Brain microvascular endothelial cell (primary cell): ENCODE measurements at places on chromosomes 5 and 9.
A peak's percentile ranks its signal among the peaks of the same experiment; 100 is the strongest.

GRCh38 chr5:140015706-140016105 is 27.4 kb downstream of the NRG2 start:
- DNase-seq = no peak

DNA sequence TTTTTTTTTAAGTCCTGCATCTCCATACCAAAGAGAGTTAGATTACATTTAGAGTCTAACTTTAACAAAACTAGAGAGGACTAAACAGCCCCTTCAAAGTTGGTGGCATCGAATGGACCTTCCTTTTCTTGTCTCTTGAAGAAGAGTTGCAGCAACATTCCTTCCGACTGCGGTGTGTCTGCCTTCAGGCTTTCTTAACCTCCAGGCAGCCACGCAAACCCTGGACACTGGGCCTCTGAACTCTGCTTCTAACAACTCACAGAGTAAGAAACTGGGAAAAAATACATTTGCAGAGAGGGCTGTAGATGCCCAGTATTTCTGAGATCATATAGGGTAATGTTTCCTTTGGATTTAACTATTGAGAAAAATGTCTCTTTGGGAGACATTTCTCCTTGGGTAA is 120.5 kb upstream of the MAST4 start:
- DNase-seq = no peak

DNA sequence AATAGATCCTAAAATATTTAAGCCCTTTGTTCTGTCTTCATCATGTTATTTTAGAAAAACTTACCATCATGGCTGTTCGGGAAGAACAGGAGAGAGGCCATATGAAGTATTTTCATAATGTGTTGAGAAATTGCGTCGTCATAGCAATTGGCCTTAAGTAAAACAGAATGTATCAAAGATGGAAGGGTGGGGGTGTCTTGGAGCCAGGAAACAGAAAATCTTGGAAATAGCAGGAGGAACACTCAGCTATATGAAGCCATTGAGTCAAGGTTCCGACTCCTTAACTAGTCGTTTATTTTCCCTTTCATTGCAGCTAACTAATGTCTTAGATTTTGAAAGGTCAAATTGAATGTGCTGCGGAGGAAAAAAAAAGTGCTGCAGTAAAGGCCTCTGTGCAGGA is 1.3 kb downstream of the SPTAN1 start:
- peak; percentile 45 for DNase-seq

DNA sequence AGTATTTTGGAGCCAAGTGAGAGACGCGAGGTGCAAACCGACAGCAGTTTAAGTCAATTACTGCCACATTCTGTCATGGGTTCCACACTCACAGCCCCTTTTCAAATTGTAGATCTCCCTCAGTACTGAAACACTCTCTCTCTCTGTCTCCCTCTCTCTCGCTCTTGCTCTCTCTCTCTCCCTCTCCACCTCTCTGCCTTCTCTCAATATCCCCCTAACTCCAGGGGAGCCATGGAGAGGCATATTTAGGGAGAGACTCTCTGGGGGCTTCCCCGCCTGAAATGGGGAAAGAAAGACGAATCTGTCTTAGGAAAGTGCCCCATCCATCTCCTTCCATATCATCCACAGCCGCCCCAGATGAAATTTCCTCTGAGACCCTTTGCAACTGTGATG is 1.6 kb downstream of the BRINP1 start:
- no peak for DNase-seq

DNA sequence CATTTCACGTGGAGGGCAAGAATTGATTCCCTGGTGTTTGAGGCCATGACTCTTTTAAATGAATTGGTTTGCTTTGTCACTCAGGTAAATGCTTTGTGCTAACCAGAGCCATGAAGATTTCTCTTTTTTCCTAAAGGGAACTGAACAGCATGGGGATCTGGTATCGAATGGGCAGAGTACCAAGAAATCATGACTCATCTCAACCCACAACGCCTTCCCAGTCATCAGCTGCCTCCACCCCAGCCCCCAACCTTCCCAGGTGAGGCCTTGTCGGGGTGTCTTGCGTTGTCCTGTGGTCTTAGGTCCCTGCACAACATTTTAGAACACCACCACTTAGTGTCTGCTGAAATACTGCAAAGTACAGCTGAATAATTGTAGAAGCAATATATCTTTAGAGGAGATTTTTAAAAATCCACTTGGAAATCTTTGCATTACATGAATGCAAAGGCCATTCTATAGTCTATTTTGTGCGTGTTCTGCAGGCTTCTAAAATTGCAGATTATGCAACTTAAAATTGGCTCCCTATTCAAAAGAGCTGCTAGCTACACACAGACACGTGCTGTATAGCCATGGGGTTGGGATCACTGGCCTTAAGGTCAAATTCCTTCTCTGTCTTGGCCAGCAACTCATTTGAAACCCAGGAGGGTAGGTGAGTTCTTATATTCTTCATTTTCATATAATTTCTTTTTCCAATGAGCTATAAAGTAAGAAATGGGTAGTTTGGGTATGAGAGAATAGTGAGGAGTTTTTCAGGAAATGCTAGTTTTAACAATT is 69.0 kb downstream of the MVB12B start:
- peak; percentile 46 for DNase-seq

- DNase-seq = no peak
Observed at GRCh38 chr5:61657686-61658085, 325.6 kb downstream of the ZSWIM6 start.

DNA sequence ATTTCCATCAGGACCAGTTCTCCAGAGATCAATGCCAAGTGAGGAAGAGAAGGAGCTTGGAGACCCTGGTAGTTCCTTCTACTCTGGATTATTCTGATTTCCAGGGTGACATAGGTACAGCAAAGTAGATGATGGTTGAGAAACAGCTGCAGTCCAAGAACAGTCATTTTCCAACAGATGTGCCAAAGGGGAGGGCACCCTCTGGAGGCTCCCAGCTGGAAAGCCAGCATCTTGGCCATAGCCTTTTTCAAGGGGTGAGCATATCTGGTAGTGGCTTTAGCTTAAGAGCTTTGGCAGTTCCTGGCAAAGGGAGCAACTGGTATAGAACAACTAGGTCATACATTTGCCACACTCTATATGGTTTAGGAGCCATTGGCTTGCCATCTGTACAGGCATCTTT is 492.7 kb downstream of the RASEF start:
- no peak for DNase-seq

DNA sequence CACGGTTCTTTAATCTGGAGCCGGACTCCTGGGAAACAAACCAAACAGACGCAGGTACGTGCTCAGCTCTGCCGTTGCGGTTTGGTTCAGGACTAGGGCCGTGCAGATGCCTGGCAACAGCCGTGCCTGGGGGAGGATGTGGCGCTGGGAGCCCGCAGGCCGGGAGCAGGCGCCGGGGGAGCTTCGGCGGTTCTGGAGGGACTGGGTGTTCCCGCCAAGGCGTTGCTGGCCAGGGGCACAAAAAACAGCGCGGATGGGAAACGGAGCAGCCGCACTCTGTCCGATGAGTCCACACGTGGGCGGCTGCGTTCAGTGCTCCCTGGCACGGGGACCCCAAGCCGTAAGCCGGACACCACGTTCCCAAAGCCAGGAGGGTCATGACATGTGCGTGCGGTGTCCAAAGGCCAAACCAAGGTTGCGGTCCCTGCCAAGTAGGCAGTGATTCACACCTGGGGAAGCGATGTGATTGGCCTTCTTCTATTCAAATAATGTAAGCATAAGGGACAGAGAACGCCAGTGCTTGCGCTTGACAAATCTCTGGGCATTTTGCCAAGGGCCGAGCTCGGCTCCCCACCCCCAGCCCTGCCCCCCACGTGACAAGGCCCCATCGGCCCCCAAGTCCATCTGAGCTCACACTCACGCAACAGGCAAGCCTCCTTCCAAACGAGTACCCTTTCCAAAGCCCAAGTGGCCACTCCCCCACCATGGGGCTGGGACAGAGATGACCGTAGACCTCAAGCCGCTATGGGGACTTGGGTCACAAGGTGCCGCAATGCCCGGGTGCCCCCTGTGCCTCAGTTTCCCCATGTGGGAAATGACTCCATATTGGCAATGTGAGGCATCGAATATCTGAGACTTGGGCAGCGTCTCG is 49.7 kb upstream of the NKD2 start:
- DNase-seq = no peak

DNA sequence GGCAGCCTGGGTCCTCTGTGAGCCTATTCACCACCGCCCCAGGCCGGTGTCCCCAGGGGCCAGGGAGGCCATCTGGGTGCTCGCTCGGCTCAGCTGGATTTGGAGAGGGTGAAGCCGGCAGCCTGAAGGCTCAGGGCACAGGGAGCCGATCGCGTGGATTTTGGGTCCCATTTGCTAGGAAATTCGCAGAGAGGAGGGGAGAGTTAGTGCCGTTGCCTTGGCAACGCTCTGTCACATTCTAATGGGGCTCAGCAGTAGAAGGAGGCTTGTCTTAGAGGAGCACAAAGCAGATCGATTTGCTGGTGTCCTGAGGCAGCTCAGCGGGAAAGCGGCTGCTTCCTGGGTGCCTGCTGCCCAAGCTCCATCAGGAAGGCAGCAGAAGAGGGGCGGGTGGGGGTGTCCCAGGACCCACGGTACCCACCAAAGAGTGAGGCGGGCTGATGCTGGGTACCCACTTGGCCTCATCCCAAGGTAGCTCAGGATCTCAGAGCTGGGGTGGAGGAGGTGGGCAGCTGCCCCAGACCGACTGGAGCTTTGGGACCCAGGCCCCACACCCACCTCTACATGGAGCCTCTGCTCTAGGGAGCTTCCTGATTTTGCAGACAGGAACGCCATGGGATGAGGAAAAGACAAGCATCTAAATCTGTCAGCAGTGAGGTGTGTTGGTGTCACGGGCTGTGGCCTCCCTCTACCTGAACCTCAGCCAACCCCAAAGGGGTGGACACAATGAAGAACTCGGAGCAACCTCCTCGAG is 17.1 kb upstream of the OLFM1 start:
- no peak for DNase-seq

GRCh38 chr5:132979367-132979940 is 16.0 kb upstream of the AFF4 start:
- no peak for DNase-seq

- no peak for DNase-seq
Observed at GRCh38 chr9:31023847-31024246, 1360.6 kb upstream of the ACO1 start.

GRCh38 chr5:28066856-28067255 is 1028.5 kb upstream of the CDH9 start:
- no peak for DNase-seq

DNA sequence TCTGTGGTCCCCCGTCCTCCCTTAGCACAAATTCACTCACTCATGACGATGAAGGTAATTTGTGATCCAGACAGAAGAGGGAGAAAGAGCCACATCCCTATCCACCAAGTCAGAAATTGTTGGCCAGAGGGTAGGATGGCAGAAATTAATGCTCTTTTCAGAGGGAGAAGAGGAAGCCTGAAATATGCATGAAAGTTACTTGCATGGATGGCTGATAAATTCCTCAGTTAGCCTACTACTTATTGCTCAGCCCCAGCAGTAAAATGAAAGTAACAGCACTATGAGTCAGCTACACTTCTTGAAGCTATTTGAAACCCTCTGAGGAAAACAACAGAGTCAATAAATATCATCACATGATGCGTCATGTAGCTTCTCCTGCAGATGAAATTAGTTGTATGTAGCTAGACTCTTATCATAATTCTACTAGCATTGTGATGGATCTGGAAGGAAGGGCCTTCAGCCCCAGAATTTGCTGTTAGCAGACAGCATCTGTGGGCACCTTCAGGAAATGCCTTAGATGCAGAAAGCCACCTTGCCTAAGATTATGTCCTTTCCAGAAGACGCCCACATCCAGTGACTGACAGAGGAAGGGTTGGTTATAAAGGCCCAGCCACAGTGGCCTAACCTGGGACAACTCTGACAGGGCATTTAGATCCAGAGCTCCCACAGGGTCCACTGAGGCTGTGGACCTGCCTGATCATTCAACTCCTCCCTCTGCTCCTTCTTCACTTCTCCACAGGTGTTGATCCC is 81.2 kb upstream of the CCDC112 start:
- peak; percentile 69 for DNase-seq

DNA sequence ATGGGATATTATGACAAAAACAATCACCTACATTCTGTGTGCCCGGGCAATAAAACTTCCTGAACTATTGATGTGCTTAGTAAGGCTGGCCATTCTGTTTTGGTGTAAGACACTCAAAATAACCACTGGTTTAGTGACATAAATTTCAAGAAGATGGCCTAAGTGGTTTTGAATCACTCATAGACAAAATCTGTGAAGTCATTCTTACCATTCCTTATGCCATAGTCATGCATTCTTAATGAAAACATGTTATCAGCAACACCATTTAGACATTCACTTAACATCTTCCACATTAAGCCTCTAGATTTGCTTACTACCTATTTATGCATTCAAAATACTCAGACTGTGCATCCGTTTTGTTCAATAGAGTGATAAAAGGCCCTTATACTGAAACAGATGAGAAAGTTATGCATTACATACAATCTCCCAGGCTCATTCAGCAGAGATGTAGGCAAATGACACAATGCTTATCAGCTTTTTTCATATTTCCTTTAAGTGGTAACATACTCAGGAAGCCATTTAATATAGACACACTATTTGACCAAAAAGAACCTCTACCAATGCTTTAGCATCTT is 848.8 kb upstream of the DMAC1 start:
- DNase-seq = no peak

GRCh38 chr9:99895510-99895909 is 10.9 kb upstream of the STX17 start:
- DNase-seq = no peak

DNA sequence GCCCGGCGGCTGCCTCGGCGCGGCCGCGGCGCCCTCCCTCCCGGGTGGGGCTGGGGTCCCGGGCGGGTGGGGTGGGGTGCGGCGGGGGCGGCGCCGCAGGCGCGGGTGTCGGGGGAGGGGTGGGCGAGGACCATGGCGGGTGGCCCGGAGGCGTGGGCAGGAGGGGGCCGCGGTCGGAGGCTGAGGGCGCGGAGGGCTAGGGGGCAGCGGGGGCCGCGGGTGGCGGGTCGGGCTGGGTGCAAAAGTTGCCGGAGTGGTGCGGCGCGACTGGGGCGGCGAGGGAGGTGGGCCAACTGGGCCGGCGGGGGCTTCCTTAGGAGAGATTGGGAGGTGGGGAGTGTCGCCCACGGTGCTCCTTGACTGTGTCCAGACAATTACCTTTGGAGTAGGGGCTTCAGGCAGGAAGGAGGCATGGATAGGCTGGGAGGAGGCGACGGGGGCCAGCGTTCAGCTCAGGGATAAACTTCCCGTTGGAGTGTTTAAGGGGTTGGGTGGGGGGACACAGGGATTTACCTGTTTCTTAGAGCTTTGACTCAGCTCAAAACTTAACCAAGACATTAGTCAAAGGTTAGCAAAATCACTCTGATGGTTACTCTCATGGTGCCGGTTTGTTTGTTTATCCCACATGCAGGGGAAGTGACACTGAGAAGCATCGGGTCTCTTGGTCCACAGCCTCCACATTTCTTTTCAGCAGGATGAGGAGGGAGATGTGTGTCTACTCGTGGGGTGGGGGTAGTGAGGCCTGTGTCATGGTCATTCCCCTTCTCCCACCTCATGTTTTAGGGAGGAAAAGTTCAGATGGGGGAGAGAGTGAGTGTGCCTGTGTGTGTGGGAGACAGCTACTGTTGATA is 859 bp downstream of the CSNK1G3 start:
- DNase-seq = peak; percentile 25

DNA sequence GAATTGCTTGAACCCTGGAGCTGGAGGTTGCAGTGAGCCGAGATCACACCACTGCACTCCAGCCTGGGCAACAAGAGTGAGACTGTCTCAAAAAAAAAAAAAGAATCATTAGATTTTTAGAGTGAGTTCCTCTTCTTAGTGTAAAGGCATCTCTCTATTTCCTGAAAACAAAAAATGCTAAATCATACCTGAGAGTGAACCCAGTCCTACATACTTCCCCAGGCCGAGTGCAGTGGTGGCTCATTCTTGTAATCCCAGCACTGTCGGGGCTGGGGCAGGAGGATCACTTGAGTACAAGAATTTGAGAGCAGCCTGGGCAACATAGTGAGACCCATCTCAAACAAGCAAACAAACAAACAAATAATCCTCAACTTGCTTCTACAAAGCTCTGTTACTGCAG is 38.2 kb upstream of the LPAR1 start:
- no peak for DNase-seq
